ENCODE measurements at places on chromosomes 5 and 9.

DNA sequence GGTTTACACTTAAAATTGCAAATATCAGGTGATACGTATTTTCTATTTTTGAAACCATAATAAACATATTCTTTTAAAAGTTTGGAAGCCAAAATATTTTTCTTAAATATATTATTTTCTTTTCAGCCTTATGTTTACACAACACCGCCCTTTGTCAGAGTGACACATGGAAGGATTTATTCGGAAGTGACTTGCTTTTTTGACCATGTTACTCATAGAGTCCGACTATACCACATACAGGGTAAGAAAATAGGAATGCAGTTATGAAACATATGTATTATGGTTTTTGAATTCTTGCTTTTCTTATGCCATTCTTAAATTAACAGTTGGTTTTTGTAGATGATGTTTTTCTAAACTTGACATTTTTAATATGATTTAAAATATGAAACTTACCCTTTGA, 133.9 kb downstream of the MAN2A1 start:
- no peak for DNase-seq

- DNase-seq: no peak
Observed at GRCh38 chr5:3310541-3311261, 284.9 kb upstream of the IRX1 start.

GRCh38 chr5:169921384-169921783, 58.9 kb downstream of the INSYN2B start:
- DNase-seq: no peak

- DNase-seq: no peak
Observed at GRCh38 chr5:158709279-158709678, 390.4 kb downstream of the EBF1 start.

DNA sequence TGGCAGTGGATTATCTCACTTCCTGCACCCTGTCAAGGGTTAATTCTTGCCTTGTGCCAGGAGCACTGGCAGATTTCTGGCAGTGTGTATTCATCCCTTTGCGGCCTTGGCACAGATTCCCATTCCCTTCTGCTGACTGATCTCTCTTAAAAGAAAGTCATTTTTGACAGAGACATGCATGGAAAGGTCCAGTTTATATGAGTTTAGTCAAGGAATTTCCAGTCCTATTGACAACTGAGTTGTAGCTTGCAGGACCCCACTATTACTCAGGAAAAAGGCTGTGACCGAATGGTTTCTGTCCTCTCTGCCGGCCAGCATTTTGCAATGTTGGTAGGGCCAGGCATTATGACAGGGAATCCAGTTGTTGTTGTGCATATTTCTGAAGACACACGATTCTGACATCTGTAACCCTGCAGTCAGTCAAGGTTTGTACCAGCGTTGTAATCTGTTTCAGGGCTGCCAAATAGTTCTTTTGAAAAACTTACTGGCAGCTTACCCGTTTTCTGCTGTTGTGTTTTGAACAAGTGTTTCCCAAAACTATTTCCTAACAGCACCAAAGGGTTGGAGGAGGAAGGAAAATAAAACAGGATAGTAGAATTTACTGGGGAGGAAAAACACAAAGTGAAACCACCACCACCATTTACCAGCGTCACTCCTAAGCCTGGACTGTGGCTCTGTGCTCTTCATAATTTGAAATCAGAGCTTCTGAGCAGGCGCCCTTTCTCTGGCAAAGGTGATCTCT, 243.4 kb upstream of the KLF4 start:
- DNase-seq: no peak

- DNase-seq: no peak
Observed at GRCh38 chr5:75335952-75336614, 937 bp upstream of the HMGCR start.

GRCh38 chr9:121107881-121108280, 33.1 kb downstream of the CNTRL start:
- DNase-seq: no peak

DNA sequence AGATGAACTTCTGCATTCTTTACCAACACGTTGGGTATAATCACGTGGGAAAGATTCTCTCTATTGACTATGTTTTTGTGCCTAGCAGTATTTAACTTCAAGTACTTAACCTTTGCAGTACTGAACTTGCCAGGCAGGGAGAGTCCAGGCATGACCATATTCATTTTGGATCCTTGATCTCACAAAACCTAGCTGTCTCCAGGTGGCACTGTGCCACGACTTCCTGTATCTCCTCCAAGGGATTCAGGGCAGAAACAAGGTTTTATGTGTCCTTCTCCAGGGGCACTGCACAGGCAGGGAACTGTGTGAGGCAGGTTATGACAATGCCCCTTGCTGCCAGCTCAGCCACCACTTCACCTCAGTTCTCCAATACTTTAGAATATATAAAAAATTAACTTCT, 11.7 kb upstream of the IFNA5 start:
- DNase-seq: no peak

GRCh38 chr9:68721666-68722330, 16.8 kb downstream of the PIP5K1B start:
- no peak for DNase-seq

DNA sequence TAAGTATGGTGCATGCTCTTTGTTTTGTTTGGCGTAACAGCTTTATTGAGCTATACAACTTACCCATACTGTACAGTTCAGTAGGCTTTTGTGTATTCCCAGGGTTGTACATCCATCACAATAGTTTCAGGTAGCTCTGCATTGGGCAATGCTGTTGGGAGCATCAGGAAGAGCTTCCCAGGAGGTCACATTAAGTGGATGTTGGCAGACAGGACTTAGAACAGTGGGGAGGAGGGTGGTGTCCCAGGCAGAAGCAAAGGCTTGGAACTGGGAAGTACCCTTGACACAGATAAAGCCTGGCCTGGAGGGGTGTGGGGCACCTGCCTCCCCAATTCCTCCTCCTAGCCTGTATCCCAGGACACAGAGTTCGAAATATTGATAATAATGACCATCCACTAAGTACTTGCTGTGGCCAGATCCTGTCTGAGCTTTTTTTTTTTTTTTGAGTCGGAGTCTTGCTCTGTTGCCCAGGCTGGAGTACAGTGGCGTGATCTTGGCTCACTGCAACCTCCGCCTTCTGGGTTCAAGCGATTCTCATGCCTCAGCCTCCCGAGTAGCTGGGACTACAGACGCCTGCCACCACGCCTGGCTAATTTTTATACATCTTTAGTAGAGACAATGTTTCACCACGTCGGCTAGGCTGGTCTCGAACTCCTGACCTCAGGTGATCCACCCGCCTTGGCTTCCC, 1.3 kb downstream of the BBLN start:
- no peak for DNase-seq

DNA sequence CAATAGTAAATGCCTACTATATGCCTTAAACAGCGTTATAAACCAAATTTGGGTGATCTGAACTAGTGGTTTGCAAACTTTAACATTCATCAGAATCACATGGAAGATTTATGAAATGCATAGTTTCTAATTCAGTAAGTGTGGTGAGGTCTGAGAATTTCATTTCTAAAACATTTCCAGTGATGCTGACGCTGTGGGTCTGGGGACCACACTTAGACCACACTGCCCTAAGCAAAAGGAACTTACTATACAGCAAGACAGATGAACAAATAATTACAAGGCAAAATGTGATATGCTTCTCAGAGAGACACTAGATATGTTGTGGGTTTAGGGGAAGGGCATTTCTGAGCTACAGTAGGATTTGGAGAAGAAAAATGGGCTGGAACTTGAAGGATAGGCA, 72.6 kb downstream of the OXCT1 start:
- DNase-seq: no peak

DNA sequence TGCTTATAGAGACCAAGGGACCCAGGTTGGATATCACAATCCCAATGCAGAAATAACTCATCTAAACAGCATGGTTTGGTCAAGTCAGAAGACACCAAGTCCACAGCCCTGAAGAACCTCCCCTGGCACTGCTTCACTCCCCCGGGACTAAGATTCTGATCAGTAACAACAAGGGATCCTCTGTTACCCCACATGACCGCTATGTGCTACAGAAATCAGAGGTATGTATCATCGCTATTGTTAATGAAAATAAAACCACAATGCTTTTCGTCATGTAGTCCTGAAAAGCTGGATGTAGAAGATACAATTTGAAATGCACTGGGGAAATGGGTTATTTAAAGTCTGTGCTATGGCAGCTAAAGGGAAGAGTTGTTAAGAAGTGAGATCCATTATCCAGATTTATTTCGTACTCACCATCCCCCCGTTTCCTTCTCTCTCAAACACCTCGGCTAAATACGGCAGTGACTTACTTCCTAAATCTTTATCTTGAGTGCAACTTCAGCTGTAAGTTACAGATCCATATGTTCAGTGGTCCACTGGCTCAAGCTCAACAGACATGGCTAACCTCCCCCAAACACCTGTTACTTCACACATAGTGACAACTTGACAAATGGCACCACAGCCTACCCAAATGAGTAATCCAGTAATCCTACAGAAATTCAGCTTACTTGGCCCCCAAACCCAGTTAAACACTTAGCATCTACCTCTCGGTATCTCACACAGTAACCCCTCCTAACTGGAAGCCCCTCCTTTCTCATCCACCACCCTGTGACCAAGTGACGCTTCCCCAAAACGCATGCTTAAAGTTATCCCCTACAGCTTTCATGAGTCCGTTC, 129.2 kb downstream of the MYO10 start:
- DNase-seq: no peak

DNA sequence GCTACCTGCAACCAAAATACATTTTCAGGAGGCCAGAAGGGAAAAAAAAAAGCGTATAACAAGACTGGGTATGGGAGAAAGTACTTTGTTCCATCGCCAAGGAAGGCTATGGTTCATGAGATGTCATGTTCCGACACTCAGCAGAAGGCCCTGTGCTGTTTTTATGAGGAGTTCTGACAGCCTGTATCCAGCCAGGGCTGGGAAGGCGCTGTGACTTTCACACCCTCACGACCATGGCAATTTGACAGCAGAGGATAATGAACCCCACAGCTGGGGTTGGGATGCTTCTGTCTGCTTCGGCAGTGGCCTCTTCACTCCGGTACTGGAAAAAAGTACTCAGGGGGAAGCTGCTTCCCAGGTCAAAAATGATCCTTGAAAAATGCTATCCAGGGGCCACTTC, 154.4 kb downstream of the PRELID2 start:
- DNase-seq: no peak

DNA sequence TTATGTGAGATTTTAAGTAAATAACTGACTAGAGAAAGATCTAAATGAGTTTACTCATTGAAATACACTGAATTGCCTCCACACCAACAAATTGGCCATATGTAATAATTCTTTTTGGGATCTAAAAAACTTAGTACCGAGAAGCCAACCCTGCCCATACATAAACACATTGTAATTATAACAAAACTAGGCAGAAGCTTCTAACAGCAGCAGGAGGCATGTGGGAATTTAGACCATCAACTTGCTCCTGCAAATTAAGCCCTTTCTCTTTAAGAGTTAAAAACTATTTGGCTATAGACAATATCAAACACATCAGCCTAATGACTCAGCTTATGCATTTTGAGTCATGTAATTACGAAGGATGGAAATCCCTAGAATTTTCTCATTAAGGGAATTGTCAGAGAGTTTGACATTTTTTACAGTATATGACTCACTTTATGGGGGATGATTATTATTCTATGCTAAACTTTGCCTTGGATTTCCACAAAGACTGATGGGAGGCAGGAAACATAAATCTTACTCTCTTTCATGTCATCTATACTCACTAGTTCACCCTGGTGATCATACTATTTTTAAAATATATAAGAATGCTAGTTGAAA, 1.0 kb downstream of the IL7R start:
- no peak for DNase-seq

DNA sequence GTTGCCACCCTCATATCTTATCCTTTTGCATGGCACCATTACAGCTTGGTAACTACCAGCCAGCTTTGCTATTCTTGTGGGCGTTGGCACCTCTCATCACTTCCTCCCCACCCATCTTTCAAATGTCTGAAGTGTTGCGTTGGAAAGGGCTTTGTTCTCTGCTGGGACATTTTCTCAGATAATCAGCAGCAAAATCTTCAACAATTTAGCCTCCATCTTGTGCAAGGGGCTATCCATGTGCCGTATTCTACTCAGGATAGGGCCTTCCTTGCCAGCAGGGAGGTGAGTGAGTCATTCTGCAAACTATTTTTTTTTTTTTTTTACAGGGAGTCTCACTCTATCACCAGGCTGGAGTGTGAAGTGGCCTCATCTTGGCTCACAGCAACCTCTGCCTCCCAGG, 62.1 kb upstream of the NUDT12 start:
- no peak for DNase-seq

GRCh38 chr9:100030548-100030947, 68.3 kb downstream of the ERP44 start:
- DNase-seq: no peak

GRCh38 chr9:5642170-5642569, 13.3 kb downstream of the RIC1 start:
- DNase-seq: no peak

DNA sequence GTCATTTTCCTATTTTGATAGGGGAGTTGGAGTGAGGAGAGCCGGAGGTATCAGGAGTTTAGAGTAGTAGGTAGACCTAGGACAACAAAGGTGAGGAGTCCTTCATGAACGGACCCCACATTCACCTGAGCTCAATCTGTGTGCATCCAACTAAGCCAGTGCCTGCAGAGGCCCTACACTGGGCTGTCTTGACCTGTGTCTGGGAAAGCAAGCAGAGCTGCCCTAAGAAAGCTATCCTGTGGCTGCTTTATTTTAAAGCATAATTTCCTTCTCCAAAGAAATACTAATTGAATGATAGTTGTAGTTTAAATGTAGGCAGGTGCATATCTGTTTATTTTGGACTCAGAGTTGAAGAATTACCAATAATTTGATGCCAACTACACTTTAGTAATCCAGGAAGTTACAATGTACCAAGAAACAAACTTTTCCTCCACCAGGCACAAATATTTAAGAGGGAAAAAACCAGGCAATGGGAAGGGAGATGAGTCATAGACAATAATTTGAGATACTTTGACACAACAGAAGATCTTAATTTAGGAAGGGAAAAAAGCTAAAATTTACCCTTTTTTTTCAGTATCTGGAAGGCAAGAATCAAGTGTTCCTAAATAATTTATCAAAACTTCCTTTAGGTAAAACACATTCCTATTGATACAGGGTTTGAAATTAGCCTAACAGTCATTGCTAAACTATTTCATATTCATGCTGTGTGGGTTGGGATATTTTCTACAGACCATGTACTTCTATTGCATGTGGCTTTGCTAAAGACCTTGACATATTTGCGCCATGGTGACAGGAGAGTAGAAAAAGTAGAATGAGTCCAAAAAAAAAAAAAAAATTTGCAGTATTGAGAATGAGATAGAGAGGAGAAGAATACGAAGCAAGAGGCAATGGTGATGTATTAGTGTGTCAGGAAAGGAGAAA, 376.6 kb upstream of the TUSC1 start:
- DNase-seq: no peak

GRCh38 chr5:91025449-91025848, 357.7 kb downstream of the ARRDC3 start:
- no peak for DNase-seq

All from stimulated activated CD8-positive, alpha-beta memory T cell treated with anti-CD3 and anti-CD28 coated beads, Interleukin-2, amount 100 ng/mL, for 48 hours (primary cell).